ENCODE measurements at places on chromosomes 3 and 15.

DNA sequence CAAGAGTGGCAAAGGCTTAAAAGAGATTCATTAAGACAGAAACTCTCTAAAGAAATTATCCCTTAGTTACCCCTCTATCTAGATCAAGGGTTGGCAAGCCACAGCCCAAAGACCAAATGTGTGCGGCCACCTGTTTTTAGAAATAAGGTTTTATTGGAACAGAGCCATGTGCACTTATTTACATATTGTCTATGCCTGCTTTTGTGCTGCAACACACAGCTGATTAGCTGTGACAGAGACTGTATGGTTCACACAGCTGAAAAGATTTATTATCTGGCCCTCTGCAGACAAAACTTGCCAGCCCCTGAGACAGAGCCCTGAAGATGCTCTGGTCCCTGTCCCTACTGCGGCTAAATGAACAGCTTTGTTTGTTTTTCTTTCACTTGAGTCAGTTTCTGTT lies 88.1 kb downstream of the ADAMTS9 start:
- DNase-seq = no peak

- no peak for DNase-seq
Observed at GRCh38 chr15:51368751-51369450, 27.4 kb downstream of the GLDN start.

DNA sequence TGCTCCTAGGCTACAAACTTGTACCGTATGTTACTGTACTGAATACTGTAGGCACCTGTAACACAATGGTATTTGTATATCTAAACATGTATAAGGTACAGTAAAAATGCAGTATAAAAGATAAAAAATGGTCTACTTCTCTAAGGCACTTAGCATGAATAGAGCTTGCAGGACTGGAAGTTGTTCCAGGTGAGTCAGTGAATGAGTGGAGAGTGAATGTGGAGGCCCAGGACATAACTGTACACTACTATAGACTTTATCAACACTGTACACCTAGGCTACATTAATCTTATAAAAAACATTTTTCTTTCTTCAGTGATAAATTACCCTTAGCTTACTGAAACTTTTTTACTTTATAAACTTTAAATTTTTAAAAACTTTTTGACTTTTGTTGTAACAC lies 12.5 kb downstream of the TNFAIP8L3 start:
- no peak for DNase-seq

DNA sequence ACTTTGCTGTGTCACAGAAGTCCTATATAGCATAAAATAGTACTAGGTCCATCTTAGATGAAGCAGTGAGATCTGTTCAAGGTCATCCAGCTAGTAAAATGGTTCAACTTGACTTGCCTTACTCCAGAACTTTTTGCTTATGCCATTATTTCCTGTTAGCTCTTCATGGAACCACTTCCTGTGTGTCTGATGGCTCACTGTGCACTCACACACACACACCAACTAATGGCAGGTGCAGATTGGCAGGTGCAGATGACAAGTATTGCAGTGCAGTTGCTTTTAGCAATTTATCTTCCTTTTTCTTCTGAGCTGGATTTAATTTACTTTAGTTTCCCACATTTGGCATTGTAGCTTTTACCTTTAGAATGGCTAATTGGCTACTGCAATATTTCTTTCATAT lies 29.8 kb downstream of the GOLGA8S start:
- no peak for DNase-seq

DNA sequence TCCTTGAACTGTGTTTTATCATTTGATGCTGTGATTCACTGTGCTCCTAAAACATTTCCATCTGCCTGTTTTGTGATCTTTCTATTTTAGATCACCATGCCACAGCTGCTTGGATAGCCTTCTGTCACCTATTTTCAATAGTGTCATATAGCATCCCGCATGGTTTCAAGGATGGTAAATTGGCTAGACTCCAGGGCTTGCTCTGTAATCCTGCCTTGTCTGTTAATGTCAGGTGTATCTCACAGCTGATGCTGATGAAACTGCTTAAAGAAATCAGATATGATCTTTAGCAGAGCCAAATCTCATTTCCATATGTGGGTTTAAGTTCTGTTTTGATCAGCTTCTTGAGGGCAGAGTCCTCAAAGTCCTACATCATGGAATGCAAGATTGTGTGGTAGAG lies 182.2 kb downstream of the UBE2E2 start:
- DNase-seq = no peak

GRCh38 chr3:81197386-81197785 lies 564.1 kb downstream of the GBE1 start:
- DNase-seq = no peak

- DNase-seq = no peak
Observed at GRCh38 chr3:61771976-61772375, 210.6 kb downstream of the PTPRG start.

DNA sequence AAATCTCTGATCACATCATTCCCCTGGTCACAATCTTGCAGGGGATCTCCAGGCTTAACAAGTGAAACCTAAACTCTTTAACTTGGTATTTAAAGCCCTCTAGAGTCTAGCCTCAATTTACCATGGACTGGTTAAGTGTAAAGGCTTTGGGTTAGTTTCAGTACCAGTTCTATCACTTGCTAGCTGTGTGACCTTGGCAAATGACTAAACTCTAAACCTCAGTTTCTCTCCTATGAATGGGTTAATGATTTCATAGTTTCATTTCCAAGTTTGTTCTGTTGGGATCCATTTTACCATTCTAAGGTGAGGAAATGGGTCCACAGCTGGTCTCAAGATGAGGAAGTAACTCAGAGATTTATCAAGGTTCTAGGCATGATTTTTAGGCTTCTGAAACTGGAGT lies 38.8 kb upstream of the TIMP4 start:
- DNase-seq = no peak

- DNase-seq = peak; percentile 5
Observed at GRCh38 chr3:197224034-197224444, 74.4 kb downstream of the DLG1 start.

- no peak for DNase-seq
Observed at GRCh38 chr3:150797155-150797554, 34.2 kb upstream of the SIAH2 start.

- DNase-seq = no peak
Observed at GRCh38 chr3:177831361-177831760, 634.1 kb upstream of the TBL1XR1 start.

- no peak for DNase-seq
Observed at GRCh38 chr3:139811331-139811730, 123.7 kb upstream of the CLSTN2 start.

DNA sequence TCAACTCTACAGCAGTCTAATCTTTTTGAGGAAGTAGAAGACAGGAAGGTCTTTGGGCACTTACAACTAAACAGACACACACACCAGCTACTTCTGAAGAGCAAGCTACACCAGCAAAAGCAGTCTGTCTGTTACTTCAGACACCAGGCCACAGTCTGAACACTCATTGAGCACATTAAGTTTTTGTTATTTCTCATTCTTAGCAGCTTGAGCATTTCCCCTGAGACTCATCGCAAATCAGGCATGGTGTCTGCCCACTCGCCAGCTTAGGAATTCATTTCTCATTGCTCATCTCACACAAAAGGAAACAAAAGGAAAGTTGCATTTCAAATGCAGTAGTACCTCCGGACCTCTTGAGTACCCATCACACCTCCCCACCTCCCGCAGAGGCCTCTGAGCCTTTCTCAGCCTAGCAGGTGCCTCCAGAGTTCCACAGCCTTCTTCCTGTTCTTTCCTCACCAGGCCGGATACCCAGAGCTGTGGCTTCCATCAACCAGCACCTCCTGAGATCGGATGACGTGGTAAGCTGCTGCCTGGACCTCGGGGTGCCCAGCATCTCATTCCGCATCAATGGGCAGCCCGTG lies 302.0 kb downstream of the RYR3 start:
- DNase-seq = no peak

DNA sequence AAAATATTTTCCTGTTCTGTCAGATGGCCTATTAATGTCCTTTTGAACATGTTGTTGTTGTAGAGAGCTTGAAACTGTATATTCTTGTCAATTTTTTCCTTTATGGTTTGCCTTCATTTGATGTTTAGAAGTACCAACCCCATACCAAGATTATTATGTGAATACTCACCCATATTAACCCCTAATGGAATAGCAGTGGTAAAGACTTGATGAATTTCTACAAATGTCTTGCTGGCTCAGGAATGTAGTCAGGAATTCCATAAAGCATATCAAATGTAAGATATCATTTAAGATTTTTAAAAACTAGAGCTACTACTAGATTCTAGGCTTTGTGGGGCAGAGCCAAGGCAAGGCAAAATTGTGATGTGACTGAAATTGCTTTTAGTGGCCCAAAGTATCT lies 30.0 kb downstream of the MYO5A start:
- DNase-seq = no peak

DNA sequence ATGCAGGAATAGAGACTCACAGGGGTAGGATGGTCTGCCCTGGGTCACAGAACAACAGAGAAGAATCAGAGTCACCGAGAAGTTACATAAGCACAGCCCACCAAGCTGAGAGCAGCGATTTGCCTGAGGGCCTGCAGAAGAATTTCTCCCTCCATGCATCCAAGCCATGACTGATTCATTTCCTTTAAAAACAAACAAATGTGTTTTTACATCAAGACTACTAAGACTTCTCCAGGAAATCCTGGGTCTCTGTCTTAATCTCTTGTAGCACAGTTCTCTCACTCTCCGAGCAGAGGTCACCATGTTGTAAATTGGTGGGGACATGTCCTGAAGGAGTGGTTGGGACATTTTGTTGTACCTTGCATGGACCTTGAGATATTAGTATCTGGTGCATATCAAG lies 159.8 kb downstream of the THSD4 start:
- DNase-seq = no peak

DNA sequence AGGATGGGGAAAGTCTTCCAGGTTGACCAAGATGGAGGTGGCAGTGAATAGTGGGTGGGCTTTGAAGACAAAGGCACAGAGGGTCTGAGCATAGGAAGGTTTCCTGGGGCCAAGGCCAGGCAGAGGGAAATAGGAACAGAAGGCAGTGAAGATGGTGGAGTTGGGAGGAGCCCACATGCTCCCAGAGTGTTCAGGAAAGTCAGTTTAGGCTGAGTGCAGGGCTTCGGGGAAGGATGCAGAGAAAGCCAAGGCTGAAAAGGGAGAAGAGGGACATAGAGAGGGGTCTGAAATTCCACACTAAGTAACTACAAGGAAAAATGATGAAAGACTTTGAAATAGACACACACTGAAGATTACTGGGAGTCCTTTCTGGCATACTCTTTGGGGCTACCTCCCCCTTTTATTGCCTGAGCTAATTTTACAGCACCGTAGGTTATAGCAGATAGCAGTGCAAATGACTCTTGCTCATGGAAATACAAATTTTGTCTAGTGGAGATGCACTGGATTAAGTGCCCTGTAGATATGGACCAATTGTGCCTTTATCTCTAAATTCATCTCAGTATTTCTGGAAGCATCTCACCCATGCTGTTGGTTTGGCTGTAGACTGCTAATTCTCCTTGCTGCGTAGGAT lies 3.8 kb downstream of the CX3CR1 start:
- DNase-seq = no peak

GRCh38 chr15:68020685-68021084 lies 33.4 kb upstream of the PIAS1 start:
- no peak for DNase-seq

GRCh38 chr3:195203606-195204005 lies 67.4 kb downstream of the XXYLT1 start:
- no peak for DNase-seq

DNA sequence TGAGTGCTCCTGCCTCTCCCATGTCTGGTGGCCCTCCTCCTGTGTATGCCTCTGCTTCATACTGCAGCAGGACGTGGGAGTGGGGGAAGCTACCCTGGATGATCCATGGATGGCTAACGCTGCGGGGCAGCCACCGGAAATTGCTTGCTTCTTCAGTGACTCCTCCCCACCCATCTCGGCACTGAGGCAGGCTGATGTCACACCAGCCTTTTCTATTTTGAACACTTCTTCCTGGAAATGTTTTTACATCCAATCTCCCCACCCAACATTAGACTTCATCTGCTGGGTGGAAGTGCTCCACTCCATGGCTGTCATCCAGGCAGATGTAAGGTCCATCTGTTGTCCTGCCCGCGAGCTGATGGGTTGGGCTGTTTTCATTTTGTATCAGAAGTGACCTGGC lies 58.9 kb upstream of the MUC13 start:
- no peak for DNase-seq

DNA sequence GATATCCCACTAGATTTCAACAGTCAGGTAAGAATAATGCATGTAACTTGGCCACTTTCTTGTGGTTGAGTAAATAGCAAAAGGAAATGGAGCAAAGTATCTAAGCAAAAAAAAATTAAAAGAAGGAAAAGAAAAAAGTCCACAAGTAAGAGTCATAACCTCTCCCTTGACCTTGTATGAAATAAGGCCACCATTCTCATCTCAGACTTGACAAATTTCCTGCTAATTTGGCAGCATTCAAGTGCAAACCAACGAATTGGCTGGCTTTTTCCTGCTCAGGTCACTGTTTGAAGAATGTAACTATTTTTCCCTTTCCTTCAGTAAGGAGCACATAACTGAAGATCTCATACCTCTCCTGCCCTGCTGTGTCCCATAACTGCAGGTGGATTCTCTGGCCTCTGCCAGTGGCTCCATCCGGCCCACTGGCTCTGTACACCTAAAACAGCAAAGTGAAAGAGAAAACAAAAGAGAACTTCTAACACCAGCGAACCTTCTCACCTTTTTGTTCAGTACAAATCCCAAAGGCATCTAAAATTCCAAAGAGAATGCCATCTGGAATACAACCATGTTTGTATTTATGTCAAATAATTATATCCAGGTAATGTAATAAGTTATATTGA lies 33.4 kb upstream of the RSL24D1 start:
- DNase-seq = no peak

DNA sequence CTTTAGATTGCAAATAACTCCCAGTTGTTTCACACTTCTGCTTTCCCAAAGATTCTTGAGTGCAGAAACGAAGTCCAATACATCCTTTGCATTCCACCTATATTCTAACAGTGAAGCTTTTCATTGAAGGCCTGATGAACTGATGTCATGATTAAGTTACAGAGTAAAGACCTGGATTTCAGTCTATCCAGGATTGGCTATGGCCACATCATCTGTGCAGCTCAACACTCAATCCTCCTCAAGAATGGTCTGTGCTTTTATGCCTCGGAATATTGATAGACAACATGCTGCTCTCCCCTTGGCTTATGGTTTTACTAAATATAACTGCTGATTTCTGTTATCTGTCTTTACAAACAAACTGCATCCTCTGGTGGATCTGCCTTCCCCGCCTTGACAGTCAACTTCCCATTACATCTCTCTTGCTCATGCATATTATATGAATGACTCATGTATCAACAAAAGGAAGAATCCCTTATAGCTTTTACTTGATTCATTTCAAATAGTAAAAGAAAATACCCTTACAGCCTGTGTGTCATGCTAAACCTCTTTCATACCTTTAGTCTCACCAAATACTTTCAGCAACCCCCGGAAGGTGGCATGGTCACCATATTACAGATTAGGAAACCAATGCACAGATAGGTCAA lies 59.5 kb downstream of the SCN11A start:
- DNase-seq = no peak

- no peak for DNase-seq
Observed at GRCh38 chr3:147130461-147130860, 275.9 kb downstream of the ZIC4 start.

DNA sequence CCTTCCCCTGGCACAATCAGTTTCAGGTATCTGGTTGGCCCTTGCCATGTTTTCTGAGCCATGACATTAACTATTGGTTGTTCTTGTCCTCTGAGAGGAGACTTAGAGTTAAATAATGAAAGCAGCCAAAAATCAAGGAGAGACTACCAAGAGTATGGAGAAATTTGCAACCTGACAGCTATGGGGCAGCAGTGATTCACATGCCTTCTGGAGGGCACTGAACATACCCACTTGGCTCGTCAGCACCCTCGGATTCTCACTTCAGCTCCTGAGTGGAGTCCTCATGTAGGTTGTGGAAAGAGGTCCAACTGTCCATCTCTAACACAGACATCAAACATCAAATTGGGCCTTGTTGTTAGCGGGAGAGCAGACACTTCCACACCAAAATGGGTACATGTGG lies 265.6 kb downstream of the EBLN2 start:
- no peak for DNase-seq

Data from activated CD4-positive, alpha-beta T cell treated with anti-CD3 and anti-CD28 coated beads for 4 hours (primary cell).